ENCODE measurements at places on chromosomes 5 and 9.

GRCh38 chr5:76576996-76577395 is 46.2 kb downstream of the F2RL2 start:
- DNase-seq = no peak

- peak; percentile 99 for DNase-seq
Measured at GRCh38 chr9:127122176-127123063, at the start of gene ANGPTL2. Gene ANGPTL2 (minus strand): TSS chr9:127122635. CDS start chr9:127108731, 13,904 bp downstream.

DNA sequence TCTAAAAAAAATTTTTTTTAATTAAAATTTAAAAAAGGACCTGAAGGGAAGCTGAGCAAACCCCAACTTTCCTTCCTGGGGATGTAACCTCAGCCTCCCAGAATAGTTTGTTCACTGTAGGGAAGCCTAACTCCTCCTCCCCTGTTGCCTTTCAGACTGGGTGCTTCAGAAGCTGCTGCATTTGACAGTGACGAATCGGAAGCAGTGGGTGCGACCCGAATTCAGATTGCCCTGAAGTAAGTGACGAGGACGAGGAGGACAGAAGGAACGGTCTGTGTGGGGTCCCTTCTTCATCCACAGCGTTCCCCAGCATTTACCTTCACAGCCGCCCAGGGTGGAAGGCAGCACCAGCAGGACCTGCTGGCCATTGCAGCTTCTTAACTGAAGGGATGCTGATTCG is 57.7 kb upstream of the RARS1 start:
- no peak for DNase-seq

- no peak for DNase-seq
Measured at GRCh38 chr5:31962871-31963307, 211.2 kb downstream of the GOLPH3 start.

- no peak for DNase-seq
Measured at GRCh38 chr9:35650341-35651158, at the start of gene SIT1. Gene SIT1 (minus strand): TSS chr9:35650931. CDS start chr9:35650853, 78 bp downstream.

- no peak for DNase-seq
Measured at GRCh38 chr5:135425641-135426040, 21.5 kb downstream of the DCANP1 start.

DNA sequence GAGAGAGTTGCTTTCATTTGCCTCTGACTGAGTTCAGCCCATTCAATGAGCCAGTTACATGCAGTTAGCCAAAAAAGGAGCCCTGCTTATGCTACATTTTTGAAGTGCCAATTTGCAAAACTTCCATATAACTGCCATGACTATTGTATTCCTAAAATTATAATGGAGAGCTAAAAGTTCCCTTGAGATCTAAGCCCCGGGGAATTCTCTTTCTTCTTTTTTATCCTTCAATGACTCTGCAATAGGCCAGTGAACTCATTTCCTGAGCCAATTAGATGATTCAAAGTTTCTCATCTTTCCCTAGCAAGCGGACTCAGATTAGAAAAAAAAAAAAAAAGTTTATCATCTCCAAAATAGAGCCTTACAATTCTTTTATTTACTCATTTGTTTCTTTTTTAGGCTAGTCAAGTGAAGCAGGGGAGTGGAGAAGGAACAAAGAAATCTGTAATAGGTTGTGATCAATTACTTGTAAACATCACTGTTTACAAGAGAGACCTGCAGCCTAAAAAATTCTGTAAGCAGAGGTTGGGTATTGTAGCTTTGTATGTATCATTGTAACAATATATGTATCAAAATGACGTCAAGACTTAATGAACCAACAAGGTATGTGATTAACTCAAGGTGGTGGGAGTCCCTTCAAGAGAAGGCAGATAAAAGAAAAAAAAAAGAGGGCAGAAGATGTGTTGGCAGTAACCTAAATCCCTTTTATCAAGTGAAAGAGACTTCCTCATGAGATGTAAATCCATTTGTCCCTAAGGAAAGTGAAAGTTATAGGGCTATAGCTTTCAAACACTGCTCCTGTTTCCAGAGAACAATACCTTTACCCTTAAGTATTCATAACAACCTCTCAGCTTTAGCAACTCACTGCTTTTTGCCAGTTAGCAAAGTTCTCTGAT is 48.7 kb upstream of the HOMER1 start:
- DNase-seq = peak; percentile 47

GRCh38 chr9:32424616-32425015 is 40.2 kb downstream of the ACO1 start:
- no peak for DNase-seq

DNA sequence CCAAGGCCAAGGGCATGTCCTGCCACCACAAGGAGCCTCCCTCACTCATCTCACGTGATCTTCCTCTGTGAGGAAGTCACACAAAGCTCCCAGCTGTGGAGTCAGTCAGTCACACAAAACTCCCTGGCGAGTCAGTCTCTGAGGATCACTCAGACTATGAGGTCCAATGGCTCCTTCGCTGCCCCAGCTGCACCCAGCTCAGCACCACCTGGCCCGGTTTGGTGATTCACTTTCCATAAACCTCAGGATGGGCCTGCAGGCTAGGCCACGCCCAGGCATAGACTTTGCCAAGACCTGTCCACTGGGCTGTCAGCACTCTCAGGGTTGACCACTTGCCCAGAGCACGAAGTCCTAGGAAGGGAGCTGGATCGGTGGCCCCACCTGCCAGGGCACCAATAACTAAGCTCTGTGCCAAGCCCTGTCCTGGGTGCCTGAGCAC is 233.8 kb downstream of the HSPA4 start:
- DNase-seq = no peak

- DNase-seq = no peak
Measured at GRCh38 chr5:143515829-143516228, 112.3 kb upstream of the NR3C1 start.

DNA sequence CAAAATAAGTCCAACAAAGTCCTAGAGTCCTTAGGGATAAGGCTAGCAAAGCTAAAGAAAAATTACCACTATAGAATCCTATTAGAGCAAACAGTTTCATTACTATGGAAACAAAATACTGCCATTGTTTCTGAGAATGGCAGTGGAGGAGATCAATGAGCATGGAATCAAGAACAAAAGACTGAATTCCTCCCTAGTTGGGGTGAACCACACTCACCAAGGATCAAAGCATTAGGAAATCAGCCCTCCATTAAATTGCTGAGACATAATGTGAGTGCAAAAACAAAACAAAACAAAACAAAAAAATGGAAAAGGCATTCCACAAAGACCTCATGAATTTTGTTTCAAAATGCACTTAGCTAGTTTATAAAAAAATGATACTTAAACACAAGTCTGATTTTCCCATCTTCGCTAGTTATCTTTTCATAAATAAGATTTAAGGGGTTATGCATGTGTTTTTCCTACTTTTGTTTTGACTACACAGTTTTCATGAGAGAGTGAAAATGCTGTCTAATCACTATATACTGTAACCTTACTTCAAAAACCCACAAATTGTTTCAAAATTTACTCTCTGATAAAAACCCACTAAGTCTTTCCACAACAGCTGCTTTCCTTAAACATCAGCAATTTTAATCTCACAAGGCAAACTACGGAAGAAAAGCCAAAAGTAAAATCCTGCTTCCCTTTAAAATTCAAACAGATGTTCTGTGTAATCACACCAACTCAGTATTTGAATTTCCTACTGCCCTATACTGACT is 9.7 kb downstream of the SERINC5 start:
- DNase-seq = no peak

DNA sequence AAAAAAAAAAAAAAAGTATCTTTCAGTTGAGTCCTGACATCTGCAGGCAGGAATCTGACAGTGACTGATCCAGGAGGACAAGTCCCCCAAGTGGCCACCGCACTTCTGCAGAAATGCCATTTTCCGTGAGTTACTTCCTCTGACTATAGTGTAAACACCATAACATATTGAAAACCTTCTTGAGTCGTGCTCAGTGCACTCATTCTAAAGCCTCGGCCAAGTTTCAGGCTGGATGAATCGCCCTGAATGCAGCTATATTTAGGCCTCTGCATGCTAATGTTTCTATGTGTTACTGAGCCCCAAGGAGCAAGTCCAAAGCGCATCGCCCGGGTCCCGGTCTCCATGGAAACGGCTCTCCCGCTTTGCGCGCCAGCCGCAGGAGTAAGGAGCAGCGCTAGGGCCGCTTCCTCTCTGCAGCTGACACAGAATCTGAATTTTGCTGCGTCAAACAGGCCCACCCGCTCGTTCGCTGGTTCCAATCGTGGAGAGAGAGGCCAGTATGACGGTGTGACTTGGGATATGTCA is 335.4 kb downstream of the MSX2 start:
- no peak for DNase-seq

DNA sequence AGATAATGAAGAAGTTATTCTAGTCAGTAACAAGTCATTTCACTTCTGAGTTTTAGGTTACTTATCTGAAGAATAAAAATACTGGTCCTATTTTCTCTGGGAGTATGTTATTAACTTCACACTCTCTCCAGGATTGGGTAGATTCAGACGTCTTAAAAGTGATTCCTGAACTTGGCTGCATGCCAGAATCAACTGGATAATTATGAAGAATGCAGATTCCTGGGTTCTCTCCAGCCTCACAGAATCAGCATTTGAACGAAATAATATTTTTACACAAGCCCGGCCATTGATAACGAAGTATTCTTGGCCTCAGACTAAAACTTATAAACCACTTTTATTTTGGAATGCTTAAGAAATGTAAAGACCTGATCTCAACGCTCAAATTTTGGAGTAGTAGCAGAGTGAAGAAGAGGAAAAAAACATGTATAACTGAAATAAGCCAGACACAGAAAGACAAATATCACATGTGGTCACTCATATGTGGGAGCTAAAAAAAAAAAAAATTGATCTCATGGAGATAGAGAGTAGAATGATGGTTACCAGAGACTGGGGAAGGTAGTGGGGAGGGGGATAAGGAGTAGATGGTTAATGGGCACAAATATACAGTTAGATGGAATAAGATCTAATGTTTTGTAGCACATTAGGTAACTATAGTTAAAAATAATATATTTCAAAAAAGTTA is 507.3 kb downstream of the ISL1 start:
- no peak for DNase-seq

- no peak for DNase-seq
Measured at GRCh38 chr5:102767862-102768261, 12.8 kb downstream of the PAM start.

DNA sequence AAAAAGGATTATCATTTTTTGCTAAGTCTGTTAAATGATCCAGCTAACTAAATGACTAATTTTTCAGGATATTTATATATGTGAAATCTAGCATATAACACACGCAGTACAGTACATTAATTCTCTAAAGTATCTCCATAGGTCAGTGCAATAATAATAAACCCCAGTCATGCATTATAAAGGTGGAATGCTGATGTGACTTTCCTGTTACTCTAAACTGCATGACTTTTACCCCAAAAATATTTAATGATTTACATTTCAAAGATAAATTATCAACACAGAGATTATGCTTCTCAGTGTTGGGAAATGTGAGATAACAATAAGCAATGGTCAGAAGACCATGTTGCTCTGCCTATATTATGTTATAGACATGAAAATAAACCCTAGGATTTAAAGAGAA is 34.1 kb upstream of the PAM start:
- DNase-seq = no peak

DNA sequence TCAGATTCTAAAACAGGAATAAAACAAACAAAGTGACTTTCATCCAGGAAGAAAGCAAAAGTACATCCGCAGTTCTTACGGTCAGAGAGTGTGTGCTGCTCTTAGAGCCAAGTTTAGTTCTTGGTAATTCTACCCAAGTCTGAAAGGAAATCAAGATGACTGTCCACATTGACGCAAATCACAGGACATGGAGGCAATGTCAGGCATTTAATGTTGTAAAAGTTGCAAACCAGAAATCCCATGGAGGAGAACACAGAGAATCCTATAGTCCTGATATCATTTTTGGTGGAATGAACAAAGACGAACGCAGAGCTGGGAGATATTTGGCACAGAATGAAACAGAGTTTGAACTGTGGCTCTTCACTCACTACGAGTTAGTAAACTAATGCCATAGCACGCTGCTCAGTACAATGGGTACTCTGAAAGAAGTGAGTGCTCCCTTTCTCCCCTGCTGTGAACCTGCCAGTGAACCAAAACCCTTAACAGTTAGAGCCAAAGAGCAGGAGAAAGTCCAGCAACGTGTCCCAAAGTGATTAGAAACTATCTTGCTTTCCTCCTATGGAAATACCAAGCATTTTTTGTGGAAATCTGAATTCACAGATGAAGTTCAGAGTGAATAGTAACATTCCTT is 74.3 kb downstream of the MUSK start:
- DNase-seq = no peak

- DNase-seq = no peak
Measured at GRCh38 chr5:114858665-114859437, 310.9 kb downstream of the TRIM36 start.

DNA sequence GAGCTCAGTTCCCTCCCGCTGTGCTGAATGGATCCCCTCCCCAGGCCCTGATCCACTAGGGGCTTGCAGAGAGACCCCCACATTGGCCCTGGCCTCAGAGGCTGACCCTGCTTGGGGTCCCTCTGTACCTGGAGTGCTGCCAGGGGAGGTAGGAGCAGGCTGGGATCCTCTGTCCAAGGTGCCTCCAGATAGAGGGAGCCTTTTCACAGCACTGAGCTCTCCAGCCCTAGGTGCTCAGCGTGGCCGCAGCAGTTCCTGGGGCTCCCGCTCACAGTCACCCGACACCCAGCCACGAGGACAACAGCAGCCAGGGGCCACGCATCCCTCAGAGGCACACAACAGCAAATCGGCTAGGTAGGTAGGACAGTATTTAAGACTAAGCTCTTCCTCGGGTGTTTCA is 62.2 kb upstream of the IRX2 start:
- no peak for DNase-seq

- DNase-seq = no peak
Measured at GRCh38 chr5:56729488-56729887, 85.9 kb upstream of the MAP3K1 start.

GRCh38 chr9:31393240-31393639 is 991.2 kb upstream of the ACO1 start:
- DNase-seq = no peak

DNA sequence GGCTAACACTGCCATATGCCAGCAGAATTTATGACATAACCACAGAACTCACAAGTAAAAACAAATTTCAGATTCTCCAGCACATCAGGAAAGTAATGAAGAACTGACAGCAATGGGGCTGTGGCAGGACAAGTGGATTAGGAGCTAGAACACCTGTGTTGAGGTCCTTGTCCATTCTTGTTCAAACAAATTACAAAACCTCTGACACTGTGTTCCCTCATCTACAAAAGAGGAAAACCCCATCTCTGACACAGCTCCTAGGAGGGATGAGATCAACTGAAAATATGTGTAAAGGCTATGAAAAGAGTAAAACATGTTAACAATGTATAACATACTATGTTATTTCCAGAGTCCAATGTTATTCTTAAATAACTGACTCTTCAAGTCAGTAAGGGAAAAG is 23.5 kb downstream of the ELP1 start:
- no peak for DNase-seq

- DNase-seq = no peak
Measured at GRCh38 chr9:96169484-96169883, 132.5 kb downstream of the HSD17B3 start.

DNA sequence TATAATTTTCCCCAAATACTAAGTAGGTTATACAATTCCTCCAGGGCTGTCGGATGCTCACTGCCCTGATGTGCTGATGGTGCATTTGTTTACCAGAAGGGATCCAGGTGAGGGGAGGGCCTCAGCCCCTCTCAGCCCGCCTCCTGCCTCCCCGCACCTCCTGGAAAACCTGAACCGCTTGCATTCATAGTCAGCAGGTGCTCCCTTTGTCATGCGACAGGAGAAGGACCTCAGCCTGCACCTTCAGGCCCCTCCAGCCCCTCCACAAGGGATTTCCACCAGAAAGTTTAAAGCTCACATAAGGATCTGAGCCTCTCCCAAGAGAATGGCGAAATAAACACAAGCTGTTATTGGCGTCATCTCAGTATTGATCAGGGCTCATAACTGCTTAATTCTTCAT is 36.5 kb upstream of the NTNG2 start:
- DNase-seq = no peak

- DNase-seq = no peak
Measured at GRCh38 chr5:138706655-138707480, 46.4 kb upstream of the CTNNA1 start.
